Activated CD4-positive, alpha-beta T cell treated with anti-CD3 and anti-CD28 coated beads, Interleukin-2, amount 50 U/mL, for 16 hours (primary cell): ENCODE measurements at places on chromosomes 12 and 14.

- DNase-seq, result peak; percentile 53
These were observed 91.4 kb downstream of the DRAM1 start for GRCh38 chr12:101968770-101969169.

GRCh38 chr12:50573271-50573670 is 68.5 kb downstream of the DIP2B start:
- DNase-seq, result no peak

DNA sequence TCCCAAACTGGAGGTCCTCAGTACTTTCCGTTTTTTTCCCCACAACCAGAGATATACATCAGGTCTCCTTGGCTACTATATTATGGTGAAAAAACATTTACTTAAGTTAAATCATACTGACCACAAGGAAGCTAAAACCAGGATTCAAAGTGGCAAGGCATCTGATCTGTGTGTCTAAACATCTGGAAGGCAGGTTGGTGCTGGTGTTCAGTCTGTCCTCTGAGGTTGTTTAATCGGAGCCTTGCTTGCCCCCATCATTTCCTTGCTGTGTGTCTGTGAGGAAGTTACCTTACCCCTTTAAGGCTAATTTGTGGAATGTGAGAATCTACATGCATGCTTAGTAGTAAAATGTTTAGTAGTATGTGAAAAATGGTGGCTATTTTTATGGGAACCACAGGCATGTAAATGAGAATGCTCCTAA is 75.6 kb downstream of the GALNT4 start:
- DNase-seq, result no peak

- no peak for DNase-seq
These were observed 38.0 kb downstream of the LGR5 start for GRCh38 chr12:71477609-71478008.

GRCh38 chr14:96660123-96660522 is 137.1 kb upstream of the VRK1 start:
- no peak for DNase-seq

GRCh38 chr14:58501214-58501816 is 73.8 kb downstream of the KIAA0586 start:
- peak; percentile 57 for DNase-seq

DNA sequence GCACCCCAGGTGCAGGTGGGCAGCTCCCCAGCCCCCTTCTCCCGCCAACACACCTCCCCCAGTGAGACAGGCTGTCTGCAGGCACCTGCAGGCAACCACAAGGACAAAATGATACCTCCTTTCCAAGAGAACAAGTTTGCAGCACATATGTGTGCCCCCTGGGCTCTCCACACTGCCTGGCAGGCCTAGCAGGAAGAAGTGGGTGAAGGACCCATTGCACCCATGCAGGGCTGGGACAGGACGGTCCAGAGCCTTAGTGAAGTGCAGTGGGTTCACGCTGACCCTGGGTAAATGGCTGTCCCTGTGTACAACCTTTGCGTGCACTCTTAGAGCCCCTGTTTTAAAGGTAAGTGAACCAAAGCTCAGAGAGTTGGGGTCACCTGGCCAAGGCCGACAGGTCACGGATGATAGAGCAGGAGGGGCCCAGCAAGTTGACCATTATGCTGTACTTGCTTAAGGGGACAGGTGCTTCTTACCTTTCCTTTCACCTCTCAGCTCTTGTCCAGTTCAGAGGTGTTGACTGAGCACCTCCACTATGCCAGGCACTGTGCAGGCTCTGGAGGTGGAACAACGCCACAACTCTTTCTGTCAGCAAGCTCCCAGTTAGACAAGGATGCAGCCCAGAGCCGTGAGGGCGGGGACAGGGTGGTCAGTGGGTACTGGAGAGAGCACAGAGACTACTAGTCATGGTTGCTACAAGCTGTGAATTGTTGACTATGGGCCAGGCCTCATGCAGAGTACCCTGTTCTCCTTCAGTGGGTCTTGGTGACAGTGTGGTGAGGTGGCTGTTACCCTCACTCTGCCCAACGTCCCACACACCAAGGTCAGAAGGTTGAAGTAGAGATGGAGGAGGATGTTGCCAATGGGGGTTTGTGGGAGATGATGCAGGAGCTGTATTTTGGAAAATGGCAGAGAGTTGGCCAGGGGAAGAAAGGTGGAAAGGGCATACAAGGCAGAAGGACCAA is 125.9 kb downstream of the PAPOLA start:
- no peak for DNase-seq
